ENCODE measurements at places on chromosomes 1 and 21.

GRCh38 chr1:31306278-31306677, 9.4 kb downstream of the ZCCHC17 start:
- DNase-seq, result no peak

- no peak for DNase-seq
Observed at GRCh38 chr21:34181431-34182039, 108.2 kb downstream of the MRPS6 start.

DNA sequence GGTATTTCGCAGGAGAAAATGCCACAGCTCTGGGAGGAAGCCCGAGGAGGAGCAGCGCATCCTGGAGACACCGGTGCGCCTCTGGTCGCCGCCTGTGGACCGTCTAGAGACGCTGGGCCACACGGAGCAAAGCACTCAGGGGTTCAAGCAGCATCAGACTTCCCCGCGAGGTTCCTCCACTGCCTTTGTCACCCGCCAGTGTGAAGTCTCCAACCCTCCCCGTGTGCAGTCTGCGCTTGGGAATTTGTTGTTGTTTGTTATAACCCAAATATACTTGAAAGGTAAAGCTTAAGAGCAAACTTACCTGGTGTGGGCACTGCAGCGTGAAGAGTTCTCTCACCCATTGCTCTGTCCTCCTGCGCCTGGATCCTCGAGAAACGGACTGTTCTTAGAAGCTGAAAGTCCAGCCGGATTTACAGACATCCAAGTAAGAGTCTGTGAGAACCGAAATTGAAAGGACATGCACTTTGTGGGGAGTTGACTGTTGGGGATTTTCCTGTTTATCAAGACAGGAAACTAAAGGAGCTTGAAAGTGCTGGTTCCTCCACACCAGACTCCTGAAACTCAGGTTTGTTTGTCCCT, at the start of gene GBP4:
Gene GBP4 (minus strand): TSS at position 452 of the 582 bp plus-strand sequence. CDS start 108 bp downstream, at position 344.
- no peak for DNase-seq

DNA sequence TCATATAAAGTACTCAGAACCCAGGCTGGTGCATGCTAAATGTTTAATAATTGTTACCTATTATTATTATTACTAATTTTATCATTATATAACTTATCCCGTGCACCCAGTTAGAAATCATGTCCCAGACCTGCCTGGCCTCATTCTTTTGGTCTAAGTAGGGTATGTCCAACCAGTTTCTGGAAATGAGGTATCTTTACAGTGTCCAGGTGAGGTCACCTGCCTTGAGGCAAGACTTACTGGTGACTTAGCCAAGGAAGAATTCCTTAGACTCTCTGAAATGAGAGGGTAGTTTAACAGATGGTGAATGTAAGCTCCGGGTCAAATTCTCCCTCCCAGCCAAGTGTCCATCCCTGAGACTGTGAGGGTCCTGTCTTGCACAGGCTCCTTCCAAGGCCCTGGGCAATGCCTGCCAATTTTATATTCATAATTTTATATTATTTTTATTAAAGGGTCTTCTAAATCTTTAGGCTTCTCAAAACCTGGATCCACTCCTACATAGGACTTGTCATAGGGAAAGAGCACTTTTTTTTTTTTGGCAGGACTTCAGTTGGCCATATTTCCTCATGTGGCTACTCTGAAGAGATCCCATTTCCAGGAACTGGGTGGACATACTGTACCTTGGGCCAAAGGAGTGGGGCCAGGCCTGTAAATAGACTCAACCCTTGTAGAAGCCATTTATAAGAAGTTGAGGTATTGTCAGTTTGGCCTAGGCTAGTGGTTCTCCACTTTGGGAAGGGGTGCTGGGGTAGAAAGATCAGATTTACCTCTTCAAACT, 96.7 kb upstream of the KCNA3 start:
- no peak for DNase-seq

DNA sequence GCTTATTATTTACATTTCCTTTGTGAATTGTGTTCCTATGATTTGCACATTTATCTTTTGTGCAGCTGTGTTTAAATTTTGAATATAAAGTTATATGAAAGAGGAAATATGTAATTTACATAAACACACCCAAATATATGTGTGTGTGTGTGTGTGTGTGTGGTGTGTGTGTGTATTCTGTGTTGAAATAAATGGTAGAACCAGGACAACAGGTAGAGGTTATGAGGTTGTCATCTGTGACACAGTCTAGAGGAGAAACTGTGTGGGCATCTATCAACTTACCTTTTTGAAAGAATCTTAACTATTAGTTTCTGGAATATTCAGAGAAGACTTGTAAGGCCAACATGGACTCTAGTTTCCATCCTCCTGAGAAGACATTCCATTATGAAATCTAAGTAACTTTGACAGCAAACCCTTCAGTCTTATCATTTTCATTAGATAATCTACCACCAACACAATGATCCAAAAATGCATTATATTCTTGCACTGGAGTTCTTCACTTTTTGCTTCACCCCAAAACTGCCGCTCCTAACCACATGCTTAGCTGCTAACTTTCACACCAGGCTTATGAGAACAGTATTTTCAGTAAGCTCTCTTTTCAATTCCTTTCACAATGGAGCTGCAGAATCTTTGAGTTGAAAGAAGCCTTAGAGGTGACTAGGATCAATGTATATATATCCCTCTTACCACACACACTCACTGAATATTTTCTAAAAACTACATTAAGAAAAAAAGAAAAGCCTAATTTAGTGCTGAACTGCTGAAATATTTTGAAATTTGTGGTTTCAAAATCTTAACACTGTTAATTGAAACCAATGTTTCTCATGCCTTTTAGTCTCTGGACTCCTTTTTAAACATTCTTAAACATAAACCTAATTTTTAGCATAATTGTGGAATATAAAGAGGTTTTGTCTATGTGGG, 21.8 kb downstream of the PTPRC start:
- no peak for DNase-seq

- DNase-seq, result peak; percentile 91
Observed at GRCh38 chr1:59971464-59971911, 44.9 kb upstream of the CYP2J2 start.

- DNase-seq, result no peak
Observed at GRCh38 chr1:234713440-234713839, 103.5 kb upstream of the IRF2BP2 start.

DNA sequence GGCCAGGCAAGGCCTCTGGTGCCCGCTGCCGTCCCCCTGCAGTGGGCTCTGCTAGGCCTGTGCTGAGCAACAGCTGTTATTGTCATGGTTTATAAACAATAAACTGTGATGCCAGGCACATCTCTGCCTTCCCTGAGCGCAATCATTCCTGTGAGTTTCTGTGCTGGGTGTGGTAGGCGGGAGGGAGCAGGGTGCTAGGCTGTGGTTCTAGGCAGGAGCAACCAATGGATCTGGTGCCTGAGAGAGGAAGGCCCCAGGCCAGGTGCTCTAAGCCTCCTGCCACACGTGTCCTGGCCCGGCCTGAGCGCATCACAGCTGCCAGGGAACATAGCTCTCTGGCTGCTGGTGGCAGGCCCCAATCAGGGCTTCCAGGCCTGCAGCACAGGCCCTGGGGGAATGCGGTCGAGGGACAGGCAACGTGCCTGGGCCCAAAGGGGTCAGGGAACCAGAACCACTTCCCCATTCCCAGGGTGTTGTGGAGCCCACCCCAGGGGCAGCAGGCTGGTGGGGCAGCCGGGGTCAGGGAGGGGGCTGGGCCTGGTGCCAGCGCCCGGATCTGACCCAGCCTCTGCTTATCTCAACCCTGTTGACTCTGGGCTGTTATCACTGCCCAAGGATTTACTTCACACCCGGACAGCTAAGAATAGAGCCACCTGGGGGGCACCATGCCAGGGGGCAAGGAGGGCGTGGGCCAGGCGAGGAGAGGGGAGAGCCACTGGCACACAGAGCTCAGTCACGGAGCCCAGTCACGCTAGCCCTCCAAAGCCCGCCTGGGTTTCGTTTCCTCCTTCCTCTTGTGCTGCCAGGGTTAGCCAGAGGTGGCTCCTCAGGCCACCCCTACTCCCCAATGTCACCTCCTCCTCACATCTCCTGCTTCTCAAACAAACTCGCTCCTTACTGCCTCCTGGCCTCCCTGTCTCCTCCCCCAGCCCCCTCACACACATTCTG, 11.5 kb downstream of the TRIM46 start:
- DNase-seq, result peak; percentile 21

DNA sequence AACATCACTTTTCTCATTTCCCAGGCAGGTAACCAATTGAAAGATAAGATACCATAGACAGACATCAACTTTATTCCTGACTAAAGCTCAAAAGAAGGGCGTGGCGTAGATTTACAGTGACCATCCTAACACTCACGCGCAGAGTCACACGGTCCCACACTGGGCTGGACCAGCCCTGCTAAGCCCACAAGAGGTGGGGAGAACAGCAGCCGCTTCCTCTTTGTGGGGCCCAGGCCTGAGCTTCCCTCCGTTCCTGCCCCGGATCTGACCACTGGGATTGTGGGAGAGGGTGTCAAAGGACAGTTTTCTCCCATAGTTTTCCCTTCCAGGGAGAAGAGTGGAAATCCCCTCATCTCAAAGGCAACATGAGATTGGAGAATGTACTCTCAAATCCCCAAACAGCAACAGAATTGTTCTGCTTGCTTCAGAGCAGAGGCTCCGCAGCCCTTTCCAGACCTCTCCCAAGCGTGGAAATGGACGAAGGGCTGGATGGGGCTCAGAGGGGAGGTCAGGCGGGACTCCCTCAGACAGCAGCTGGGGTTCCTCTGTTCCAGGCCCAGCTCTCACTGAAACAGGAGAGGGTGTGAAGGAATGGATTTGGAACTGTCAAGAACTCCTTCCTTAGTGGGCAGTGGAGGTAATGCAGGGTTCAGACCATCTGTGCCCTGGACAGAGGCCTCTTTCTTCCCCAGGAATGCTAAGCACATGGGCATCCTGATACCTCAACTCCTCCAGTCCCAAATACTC, 33.7 kb downstream of the L1TD1 start:
- no peak for DNase-seq

DNA sequence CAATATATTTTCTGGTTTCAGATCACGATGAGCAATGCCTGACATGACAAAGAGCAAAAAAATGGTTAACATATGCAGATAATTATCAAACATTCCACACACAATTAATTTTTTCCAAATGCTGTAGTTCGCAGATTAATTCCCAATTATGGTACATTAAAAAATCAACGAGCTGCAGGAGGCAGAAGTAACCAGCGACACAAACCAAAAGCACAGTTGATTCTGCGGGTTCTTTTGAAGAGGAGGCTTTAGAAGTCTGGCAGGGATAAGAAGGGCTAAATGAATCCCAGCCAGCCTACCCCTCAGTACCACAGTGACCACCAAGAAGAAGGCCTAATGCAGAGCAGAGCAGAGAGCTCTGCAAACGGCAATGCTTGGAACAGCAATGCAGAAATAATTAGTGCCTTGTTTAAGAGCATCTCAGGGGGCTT, 17.0 kb upstream of the KNCN start:
- no peak for DNase-seq

GRCh38 chr1:41745022-41745421, 173.7 kb downstream of the HIVEP3 start:
- DNase-seq, result no peak

- peak; percentile 69 for DNase-seq
Observed at GRCh38 chr1:226309398-226310244, 657 bp upstream of the LIN9 start.

DNA sequence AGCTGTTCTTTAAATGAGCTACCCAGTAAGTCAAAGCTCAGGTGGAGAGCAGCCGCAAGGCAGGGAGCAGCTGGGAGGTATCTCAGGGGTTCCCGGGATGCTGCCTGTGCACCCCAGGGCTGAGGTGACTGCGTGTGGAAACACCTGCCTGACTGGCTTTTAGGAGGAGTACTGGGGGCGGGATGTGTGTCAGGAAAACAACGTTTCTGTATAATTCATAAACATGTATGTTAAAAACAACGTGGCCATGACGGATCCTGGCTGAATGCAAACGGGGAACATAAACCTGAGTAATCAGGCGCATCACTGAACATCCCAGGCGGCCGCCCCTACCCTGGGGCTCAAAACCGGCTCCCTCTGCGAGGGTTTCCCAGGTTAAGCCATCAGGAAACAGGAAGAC, 1.5 kb downstream of the C1orf159 start:
- no peak for DNase-seq

GRCh38 chr21:42413500-42413899, 9.8 kb downstream of the UBASH3A start:
- DNase-seq, result no peak

- no peak for DNase-seq
Observed at GRCh38 chr1:214389734-214390133, 108.8 kb downstream of the SMYD2 start.

- DNase-seq, result no peak
Observed at GRCh38 chr1:17292299-17293160, 15.5 kb upstream of the PADI4 start.

DNA sequence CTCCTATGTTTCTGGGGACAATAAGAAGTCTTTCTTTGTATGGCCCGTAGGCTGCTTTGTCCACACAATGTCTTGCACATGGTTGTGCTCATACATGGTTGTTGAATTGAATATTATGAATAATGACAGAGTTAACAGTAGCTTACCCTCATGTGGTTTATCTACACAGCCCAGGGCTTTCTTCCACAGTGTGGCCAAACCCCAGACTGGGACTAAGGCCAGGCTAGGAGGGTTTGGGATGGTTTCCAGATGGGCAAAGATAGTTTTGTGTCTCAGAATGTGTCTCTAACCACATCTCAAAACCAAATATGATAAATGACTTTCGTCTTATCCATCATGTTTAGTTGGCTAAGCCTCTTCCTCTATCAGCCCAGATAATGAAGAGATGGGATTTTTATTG, 65.2 kb downstream of the CACNA1E start:
- DNase-seq, result no peak

DNA sequence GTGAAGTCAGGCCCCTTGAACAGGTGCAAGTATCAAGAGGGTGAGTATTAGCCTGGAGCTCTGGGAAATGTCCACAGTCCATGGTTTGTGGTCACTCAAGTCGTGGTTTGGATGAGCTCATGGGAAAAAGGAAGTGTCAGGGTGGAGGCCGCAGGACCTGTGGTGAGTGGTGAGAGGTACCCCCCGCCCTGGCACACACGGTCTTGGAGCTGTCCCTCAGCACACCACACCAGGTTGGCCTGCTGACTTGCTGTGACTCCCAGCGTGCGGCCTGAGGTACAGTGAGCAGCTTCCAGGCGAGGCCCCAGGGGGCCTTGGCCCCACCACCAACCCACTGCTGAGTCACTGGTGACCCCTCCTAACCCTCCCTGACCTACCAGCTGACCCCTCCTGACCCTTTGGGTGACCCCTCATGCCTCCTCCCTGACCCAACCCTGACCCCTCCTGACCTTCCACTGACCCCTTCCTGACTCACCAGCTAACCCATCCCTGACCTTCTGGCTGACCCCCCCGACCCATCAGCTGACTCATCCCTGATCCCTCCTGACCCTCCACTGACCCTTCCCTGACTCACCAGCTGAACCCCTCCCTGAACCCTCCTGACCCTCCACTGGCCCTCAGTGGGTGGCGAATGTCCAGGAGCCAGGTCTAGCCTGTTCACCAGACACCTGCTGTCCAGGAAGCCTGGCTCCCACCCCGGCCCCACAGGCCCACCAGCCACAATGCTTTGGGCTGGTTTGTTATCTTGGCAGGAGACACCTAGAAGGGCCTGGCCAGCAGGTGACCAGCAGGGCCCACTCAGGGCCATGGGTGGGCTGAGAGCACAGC, 34.8 kb upstream of the RNF187 start:
- DNase-seq, result no peak
